ENCODE measurements at places on chromosomes 4 and X.

DNA sequence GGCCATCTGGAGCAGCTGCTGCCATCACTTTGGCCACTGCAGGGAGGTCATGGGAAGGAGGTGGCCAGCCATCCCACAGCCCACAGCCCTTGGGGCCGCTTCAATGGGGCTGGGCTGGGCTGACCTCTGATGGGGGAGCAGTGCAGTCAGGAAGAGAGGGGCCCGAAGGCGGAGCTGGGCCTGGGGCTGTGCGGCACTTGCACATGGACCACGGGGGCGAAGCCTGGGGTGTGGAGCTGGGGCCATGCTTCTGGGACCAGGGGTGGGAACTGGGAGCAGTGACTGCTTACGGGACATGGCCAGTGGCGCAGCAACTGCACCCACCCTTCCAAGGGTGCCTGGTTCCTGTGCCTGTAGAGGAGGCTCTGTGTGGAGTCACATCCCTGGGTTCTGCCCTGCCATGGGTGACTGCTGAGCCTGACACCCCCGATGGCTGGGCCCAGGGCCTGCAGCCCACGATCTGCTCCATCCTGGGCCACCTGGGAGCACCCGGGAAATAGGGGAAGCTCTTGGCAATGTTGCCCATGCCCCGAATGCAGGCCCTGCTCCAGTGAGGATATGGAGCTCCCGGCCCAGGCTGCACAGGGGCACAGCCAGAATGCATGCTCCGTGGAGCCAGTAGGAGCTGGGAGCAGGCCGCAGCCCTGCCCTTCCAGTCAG is 22.4 kb upstream of the SULT1B1 start:
- DNase-seq: no peak

- DNase-seq: no peak
Observed at GRCh38 chr4:109315818-109316217, 13.4 kb upstream of the COL25A1 start.

GRCh38 chrX:40174854-40175510 is 77.2 kb upstream of the BCOR start:
- no peak for DNase-seq

- no peak for DNase-seq
Observed at GRCh38 chr4:125135652-125136051, 179.1 kb upstream of the FAT4 start.

DNA sequence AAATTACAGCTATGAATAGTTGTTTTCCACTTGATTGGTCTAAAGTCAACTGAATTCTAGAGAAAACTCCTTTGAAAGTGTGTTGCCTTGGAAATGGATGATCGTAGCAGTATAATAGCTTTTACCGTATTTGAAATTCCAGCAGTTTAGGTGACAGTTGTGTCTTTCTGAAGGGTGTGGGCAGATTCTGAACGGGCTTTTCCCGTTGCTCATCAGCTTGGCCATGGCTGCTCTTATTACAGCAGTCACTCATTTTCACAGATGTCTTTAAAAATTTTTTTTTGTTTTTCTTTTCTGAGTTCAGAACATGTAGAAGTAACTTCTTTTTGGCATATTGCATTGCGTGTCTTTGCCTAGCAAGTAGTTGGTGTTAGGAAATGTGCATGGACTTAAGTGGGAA is 69.6 kb upstream of the SLC4A4 start:
- DNase-seq: no peak

All from AG04450 (cell line).